ENCODE measurements at places on chromosomes 2 and 18. TPM values are rescaled to one million over a fixed set of nuclear protein-coding genes. Genes with fewer than 3 reads are reported as not detected.

The XDH gene
- 1.3 TPM for polyA plus RNA-seq

The PLA2R1 gene
- 8.9 TPM for polyA plus RNA-seq

The LOXL3 gene
- polyA plus RNA-seq = 55.2 TPM

The CAVIN2 gene
- 6.1 TPM for polyA plus RNA-seq

The REG3A gene
- polyA plus RNA-seq = not detected

The RESP18 gene
- polyA plus RNA-seq = not detected

The GNLY gene
- not detected for polyA plus RNA-seq

The ZSWIM2 gene
- polyA plus RNA-seq = not detected

DNA sequence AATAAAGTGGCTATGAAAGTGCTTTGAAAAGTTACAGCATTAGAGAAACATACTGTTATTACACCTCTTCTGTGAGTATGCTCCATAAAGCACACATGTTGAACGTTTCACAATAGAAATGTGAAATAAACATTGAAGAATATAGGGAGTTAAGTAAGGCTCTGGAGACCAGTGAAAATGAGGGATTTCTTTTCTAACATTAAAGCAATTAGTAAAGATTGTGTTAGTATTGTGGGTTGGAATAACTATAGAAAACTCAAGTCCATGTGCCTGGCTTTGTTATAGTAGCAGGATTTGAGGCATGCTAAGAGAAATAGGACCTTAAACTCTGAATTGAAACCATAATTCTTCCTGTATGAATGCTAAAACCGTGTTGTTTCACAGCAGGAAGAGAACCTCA lies 63.1 kb downstream of the GLS start:
- no peak overlapping the region for H3K4me3 ChIP-seq
- peaks cover 50% of the 10 kb centered on the region for H3K4me1 ChIP-seq
- no peaks in the 10 kb centered on the region for H3K27me3 ChIP-seq
- peak overlapping the region; percentile 11 for H3K27ac ChIP-seq
- no peak for DNase-seq

GRCh38 chr2:11236335-11236734 lies 81.1 kb downstream of the SLC66A3 start:
- no peaks in the 10 kb centered on the region for H3K4me1 ChIP-seq
- peaks cover 10% of the 10 kb centered on the region for H3K36me3 ChIP-seq
- H3K27ac ChIP-seq = no peak overlapping the region

DNA sequence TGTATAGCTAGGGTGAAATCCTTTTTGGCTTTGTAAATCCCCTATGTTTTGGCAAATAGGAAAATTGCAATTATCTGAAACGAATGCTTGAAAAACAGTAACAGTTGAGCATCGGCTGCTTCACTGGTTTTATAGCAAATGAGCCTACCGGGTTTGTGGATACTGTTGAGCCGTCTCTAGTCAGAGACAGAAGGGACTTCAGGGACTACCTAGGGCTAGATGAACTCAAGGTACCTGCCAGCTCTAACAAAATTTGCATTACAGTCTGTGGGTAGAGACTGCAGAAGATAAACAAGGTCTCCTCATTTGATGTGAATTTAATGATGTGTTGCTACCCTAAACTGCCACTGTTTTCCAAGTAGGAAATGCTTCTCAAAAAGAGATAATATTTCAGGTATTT lies 101.1 kb downstream of the EML6 start:
- H3K36me3 ChIP-seq = no peaks in the 10 kb centered on the region
- no peak overlapping the region for H3K4me3 ChIP-seq
- DNase-seq = no peak

- DNase-seq = no peak
- no peaks in the 10 kb centered on the region for H3K36me3 ChIP-seq
- H3K27ac ChIP-seq = no peak overlapping the region
- H3K27me3 ChIP-seq = no peaks in the 10 kb centered on the region
Observed at GRCh38 chr18:57113799-57114420, 33.0 kb upstream of the BOD1L2 start.

- H3K4me3 ChIP-seq = no peak overlapping the region
- peaks cover 35% of the 10 kb centered on the region for H3K4me1 ChIP-seq
- peak; percentile 19 for DNase-seq
Observed at GRCh38 chr2:105325389-105325963, 4.1 kb downstream of the TGFBRAP1 start.

DNA sequence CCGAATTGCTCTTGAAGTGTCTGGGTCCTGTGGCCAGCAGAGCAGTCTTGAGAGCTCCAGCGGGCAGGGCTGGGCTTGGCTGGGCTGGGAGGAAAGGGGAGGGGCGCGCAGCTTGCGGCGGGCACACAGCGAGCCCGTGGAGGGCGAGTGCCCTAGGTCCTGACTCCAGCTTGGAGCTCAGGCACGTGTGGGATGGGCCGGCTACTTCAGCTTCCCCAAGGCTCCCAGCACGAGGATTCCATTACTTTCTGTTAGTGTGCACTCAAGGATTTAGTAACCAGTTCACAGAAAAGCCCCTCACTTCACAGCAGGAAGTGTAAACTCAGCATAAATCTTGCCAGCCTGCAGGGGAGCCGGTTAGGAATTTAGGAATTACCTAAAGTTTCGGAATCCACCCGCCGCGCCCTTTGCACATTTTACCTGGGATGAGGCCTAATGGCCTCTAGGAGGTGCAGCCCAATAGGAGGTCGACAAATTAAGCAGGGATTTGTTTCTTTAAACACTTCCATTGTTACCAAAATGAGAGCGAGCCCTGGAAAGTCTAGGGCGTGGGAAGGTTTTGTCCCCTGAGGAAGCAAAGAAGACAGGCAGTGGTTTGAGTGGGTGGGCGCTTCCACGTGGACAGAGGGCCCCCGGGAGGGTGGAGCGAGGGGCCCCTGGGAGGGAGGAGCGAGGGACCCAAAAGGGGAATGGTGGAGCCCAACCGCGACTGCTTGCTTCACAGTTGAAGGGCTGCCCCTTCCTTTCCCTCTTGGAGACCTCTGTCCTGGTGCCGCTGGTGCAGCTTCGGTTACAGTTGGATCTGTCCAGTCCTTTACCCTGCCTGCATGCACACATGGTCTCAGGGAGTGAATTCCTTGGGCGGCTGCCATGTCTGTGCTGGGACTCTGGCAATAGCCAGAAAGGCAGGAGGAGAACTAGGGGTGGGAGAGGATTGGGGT lies 93.3 kb downstream of the CTAGE1 start:
- DNase-seq = peak; percentile 47
- H3K27ac ChIP-seq = no peak overlapping the region
- no peaks in the 10 kb centered on the region for H3K36me3 ChIP-seq
- no peaks in the 10 kb centered on the region for H3K4me1 ChIP-seq
- H3K4me3 ChIP-seq = 0 out of 2 replicates have a peak overlapping the region, but pooled peaks have one; percentile 31

DNA sequence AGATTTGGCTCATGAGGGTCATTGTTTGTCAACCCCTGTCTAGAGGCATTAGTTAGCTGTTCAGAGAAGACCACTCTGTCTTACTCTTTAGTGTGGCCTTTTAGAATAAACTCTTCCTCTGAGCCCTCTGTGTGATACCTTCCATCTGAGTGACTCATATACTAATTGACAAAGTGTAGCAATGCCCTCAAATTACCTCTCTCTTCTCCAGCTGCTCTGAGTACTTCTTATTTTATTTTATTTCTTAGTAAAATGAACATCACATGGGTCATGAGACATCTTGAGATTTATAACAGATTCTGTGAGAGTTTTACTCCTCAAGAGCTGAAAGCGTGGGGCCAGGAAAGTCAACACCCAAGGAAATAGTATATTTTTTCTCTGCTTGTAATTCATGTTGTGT lies 67.4 kb downstream of the KCTD18 start:
- peak; percentile 85 for DNase-seq
- no peaks in the 10 kb centered on the region for H3K27me3 ChIP-seq
- peak overlapping the region; percentile 40 for H3K27ac ChIP-seq
- peaks cover 19% of the 10 kb centered on the region for H3K4me1 ChIP-seq

DNA sequence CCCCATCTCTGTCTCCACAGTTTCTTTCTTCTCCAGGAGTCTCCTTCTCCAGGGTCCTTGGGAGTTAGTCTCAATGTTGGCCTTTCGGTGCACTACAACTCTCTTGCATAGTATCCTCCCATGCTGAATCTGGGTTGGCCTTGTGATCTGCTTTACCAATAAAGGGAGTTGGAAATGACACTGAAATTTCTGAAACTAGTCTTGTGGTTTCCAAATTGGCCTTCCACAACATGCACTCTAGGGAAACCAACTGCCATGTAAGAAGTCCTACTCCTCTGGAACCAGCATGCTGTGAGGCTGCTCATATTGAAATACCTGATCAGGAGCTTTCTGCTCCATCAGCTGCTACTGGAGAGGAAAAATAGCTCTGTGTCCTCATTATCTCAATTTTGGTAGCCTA lies 9.9 kb upstream of the ABHD3 start:
- H3K36me3 ChIP-seq = no peaks in the 10 kb centered on the region
- no peak for DNase-seq
- H3K27ac ChIP-seq = no peak overlapping the region
- H3K4me1 ChIP-seq = no peaks in the 10 kb centered on the region
- H3K4me3 ChIP-seq = no peak overlapping the region
- peaks cover 7% of the 10 kb centered on the region for H3K27me3 ChIP-seq

- H3K4me1 ChIP-seq = peaks cover 22% of the 10 kb centered on the region
- no peaks in the 10 kb centered on the region for H3K36me3 ChIP-seq
- DNase-seq = peak; percentile 80
- no peak overlapping the region for H3K4me3 ChIP-seq
Observed at GRCh38 chr2:173854840-173855239, 110.3 kb downstream of the SP3 start.

GRCh38 chr2:158575051-158575635 lies 118.4 kb downstream of the PKP4 start:
- H3K27ac ChIP-seq = no peak overlapping the region
- H3K27me3 ChIP-seq = no peaks in the 10 kb centered on the region
- H3K4me1 ChIP-seq = no peaks in the 10 kb centered on the region
- no peak overlapping the region for H3K4me3 ChIP-seq
- DNase-seq = no peak

GRCh38 chr18:23106575-23106974 lies 28.7 kb upstream of the CABLES1 start:
- peak overlapping the region; percentile 98 for H3K27ac ChIP-seq
- no peaks in the 10 kb centered on the region for H3K36me3 ChIP-seq
- peak; percentile 95 for DNase-seq
- H3K27me3 ChIP-seq = no peaks in the 10 kb centered on the region

DNA sequence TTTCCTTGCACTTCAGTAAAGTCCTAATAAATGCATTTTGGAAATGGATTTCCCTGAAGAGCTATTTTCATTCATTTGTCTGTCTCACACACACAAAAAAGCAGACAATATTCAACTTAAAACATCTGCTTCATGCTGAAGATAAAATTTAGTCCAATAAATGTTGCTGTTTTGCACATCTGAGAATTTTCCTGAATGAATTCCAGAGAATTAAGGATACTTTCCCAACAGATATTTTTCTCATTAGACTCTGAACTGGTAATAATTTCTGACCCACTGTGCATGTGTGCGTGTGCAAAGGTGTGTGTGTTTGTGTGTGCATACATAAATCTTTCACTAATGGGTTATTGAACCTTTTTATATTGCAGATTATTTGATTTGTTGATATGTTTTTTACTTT lies 390.2 kb upstream of the TMEFF2 start:
- H3K27me3 ChIP-seq = no peaks in the 10 kb centered on the region
- no peak overlapping the region for H3K4me3 ChIP-seq
- no peaks in the 10 kb centered on the region for H3K4me1 ChIP-seq
- DNase-seq = no peak

DNA sequence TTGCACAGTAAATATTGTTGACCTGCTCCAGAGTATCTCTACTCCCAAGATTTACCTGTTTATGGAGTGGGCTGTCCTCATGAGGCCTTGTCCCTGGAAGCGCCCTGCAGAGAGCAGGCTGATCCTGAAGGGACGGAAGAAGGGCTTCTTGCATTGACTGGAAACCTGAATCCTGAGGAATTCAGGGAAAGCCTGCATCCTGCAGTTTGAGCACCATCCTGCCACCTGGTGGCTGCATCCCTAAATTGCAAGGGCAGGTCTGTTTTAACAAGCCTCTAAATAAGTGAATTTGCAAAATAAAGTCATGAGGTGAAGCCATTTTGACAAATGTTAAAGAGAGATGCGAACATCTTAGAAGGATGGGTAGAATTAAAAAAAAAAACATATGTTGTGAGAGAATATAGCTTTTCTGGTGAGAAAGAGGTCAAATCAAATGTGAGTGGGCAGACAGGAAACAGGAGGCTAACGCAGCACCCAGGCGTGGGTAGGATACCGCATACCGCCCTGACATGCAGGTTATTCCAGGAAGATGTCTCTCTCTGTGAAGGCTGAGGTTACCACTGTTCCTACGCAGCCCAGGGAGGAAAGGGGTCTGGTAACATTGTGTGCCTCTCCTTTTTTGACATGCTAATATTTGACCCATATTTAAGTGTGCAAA lies 754.9 kb downstream of the RNF144A start:
- peak; percentile 8 for DNase-seq
- H3K4me3 ChIP-seq = no peak overlapping the region
- H3K4me1 ChIP-seq = peaks cover 17% of the 10 kb centered on the region
- no peaks in the 10 kb centered on the region for H3K27me3 ChIP-seq
- H3K27ac ChIP-seq = no peak overlapping the region

DNA sequence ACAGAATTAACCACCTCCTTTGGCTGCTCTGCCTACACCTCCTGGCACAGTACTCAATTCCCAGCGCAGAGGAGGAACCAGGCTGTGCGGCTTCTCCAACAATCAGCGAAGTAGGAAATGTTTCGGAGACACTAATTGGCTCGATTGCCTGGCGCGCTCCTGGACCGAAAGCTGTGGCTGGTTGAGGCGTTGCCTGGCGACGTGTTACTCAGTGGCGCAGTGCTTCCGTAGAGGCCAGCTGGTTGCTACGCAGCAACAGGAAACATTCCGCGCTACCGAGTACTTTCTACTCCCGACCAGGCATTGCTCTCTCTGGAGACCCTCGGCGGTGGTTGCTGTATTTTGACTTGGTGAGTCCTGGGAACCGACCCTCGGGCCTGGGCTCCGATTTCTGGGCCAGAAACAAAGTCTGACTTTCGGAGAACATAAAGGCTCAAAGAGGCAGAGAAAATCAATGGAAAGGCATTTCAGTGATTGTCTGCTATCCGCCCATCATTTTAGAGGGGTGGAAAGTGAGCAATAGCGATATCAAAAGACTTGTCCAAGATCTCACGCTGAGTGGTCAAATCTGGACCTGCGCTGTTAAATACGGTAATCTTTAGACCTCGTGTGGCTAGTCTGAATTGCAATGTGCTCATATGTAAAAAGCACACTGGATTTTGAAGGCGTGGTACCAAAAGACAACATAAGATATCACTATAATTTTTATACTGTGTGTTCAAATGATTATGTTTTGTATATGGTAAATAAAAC lies at the start of gene DNAH6:
DNAH6 (plus strand) TSS at position 265 of the 753 bp plus-strand sequence. CDS start 1,329 bp downstream, outside the sequence.
- H3K36me3 ChIP-seq = no peaks in the 10 kb centered on the region
- H3K4me3 ChIP-seq = peak within 1 kb of the TSS; percentile 97
- peak; percentile 99 for DNase-seq
- H3K27ac ChIP-seq = peak within 1 kb of the TSS; percentile 62
- H3K4me1 ChIP-seq = no peaks in the 10 kb centered on the region
- peaks cover 6% of the 10 kb centered on the region for H3K27me3 ChIP-seq

DNA sequence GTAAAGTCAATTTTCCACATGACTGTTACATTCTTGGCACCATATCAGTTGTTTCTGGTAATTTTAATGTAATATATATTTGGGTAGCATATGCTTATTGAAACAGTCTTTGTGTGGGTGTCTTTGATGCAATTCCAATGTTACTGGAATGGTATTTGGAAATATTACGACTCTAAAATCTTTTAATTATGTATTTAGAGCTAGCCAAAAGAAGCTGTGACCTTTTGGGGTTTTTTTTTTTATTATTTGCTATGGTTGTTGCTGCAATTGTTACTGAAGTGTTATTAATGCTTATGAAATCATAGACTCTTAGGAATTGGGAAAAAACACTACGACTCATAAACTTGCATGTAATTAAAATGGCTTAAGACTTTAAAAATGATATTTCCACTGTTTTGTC lies 95.9 kb downstream of the AOX1 start:
- H3K36me3 ChIP-seq = no peaks in the 10 kb centered on the region
- H3K27ac ChIP-seq = no peak overlapping the region
- no peak overlapping the region for H3K4me3 ChIP-seq
- peak; percentile 43 for DNase-seq
